Fibroblast of skin of right biceps (primary cell): ENCODE measurements at places on chromosomes 6 and 20.

- no peak for DNase-seq
These were observed 20.6 kb upstream of the SIRPA start for GRCh38 chr20:1874450-1875182.

DNA sequence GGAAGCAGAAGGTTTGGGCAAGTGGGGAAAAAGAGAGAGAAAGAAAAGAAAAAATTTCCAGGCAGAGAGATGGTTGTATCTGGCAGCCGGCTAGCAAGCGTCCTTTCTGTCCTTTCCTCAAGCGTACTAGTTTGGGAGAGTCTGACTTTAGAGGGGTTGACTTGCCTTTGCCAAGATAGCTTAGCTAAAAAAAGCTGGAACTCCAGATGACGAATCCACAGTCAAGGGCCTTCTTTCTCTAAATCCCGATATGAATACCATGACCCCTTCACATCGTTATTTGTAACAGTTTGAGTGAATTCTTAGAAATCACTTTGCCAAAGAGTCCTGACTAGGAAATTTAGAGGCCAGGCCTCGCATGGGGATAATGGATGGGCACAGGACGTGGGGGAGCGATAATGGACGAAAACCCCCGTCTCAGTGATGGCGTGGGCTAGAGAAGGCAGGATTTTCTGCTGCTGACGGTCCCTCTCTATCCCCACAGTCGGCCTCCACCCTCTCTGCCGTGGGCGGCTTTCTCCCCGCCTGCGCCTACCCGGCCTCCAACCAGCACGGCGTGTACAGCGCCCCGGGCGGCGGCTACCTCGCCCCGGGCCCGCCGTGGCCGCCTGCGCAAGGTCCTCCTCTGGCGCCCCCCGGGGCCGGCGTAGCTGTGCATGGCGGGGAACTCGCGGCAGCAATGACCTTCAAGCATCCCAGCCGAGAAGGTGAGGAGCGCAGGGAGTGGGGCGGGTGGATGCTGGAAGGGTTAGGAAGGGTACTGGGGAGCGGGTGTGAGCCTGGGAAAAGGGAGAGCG, 3.5 kb downstream of the PAX1 start:
- peak; percentile 5 for DNase-seq

DNA sequence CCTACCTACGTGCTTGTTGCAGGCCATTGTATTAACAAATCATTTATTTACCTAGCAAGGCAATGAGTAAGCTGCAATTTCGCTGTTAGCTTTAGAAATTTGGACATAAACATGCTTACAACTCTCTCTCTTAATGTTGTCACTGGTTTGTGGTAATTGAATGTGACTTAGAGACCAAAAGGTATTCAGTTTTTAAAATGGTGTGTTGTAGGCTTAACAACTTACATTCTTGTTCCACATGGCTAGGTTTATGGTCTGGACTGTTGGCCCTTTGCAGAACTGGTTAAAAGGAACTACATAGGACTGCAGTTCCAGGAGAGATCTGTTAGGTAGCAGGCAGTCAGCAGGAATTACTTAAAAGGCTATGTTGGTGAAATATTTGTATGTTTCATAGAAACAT, 10.3 kb upstream of the CTAGE9 start:
- DNase-seq, result no peak

GRCh38 chr20:57103146-57103800, 163.2 kb downstream of the BMP7 start:
- no peak for DNase-seq

GRCh38 chr6:167479901-167480648, 155.2 kb downstream of the TTLL2 start:
- DNase-seq, result no peak
